ENCODE measurements at places on chromosomes 2 and 18.
A peak's percentile ranks its signal among the peaks of the same experiment; 100 is the strongest.

DNA sequence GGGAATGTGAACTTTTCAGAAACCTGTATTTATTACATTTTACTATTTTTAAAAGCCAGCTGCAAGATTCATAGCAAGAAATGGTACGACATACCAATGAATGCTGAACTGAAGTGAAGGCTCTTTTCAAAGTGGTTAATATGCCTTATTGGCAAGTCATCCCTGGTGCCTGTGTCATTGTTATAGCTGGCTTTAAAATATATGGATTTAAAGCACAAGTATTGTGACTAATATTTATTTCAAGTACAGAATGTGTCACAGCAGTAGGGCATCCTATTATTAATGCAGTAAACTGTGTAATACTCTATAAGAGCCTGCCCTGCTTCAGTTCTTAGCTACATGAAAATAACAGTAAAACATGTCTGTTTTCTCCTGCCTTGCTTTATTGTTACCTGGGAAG lies 10.8 kb downstream of the TSHZ1 start:
- DNase-seq, result no peak

DNA sequence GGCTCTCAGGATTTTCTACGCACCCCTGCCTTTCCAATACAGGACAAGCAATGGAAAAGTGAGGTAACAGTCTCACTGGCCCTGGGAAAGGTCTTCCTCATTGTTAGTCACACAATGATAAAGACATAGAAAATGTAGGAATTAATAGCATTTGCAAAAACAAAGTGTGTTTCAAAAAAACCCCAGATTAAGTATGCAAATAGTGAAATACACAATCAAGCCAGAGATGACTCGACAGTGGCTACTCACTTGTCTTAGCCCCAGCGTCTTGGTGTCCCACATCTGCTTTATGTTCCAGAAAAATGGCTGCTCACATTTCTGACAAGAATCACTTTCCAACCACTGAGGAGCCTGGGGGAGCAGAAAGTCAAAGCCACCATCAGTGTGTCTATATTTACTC lies 47.0 kb upstream of the AP1S3 start:
- peak; percentile 55 for DNase-seq

DNA sequence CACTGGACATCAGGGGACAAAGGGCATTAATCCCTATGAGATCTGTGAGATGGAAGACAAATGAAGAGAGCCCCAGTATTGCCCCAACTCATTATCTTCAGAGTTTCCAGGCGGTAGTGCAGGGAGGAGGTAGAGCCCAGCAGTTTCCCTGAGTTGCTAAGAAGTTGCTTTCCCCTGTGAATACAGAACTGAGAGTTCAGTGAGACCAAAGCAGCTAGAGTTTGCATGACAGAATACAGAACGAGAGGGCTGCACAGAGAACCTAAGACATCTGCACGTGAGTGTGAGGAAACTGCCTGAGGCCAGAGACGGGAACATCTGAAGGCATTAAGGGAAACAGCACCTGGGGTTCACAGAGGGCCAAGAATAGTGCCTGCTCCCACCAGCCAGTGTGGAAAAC lies 18.1 kb upstream of the PGAP1 start:
- DNase-seq, result no peak

DNA sequence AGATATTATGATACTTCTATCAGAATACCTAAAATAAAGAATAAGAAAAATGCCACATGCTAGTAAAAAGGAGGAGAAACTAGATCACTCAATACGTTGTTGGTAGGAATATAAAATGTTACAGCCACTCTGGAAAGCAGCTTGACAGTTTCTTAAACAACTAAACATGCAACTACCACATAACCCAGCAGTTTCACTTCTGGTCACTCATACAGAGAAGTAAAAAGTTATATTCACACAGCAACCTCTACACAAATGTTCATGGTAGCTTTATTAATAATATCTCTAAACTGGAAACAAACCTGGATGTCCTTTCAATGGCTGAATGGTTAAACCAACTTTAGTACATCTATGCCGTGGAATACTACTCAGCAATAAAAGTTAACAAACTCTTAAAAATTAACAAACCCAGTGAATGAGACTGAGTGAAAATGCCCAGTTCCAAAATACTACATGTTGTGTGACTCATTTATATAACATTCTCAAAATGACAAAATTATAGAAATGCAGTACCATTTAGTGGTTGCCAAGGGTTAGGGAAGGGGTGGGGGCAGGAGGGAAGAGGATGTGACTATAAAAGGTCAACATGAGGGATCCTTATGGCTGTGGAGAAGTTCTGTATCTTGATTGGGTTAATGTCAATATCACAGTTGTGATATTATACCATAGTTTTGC lies 124.1 kb downstream of the MMADHC start:
- DNase-seq, result peak; percentile 27

DNA sequence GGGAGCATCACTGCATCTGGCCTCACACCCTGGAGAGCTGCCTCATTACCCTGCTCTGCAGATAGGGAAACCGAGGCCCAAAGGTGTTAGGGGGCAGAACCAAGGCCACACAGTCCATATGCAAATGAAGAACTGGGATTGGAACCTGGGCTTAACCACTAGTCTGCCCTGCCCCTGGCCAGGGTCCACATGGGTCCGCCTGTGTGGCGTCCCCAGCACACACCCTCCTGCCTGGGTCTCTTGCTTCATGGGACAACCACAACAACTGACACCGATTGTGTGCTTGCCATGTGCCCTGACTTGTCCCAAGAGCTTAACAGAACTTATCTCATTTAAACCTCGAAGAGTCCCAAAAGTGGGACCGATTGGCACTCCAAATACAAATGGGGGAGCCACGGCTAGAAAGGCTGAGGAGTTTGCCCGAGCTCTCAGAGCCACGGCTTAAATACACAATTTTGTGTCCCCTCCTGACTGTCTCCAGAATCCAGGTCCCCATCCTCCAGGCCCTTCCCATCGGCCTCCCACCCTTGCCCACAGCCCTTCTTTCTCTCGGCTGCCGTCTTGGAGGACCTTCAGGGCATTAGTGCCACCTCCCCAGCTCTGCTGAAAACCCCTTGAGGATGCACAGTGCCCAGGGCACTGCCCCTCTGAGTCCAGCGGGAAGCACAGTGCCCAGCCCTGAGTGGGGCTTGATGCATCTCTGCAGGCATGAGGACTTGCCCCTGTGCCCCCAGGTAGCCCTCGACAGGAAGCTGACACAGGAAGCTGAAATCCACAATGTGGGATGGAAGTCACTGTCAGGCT lies 5.8 kb upstream of the DUSP2 start:
- no peak for DNase-seq

All from fibroblast of skin of scalp (primary cell).